Nephron progenitor cell (in vitro differentiated cells): ENCODE measurements at places on chromosomes 4 and X.

- no peaks in the 10 kb centered on the region for H3K36me3 ChIP-seq
- peaks cover 53% of the 10 kb centered on the region for H3K4me1 ChIP-seq
- peaks cover 2% of the 10 kb centered on the region for H3K27me3 ChIP-seq
- H3K4me3 ChIP-seq = no peak overlapping the region
- DNase-seq = no peak
Measured at GRCh38 chrX:134570899-134571298, 87.4 kb downstream of the PLAC1 start.

- peaks cover 3% of the 10 kb centered on the region for H3K27me3 ChIP-seq
- H3K4me1 ChIP-seq = no peaks in the 10 kb centered on the region
- no peak overlapping the region for H3K4me3 ChIP-seq
- H3K27ac ChIP-seq = no peak overlapping the region
- H3K36me3 ChIP-seq = no peaks in the 10 kb centered on the region
Measured at GRCh38 chr4:133711817-133712216, 489.8 kb downstream of the PABPC4L start.

DNA sequence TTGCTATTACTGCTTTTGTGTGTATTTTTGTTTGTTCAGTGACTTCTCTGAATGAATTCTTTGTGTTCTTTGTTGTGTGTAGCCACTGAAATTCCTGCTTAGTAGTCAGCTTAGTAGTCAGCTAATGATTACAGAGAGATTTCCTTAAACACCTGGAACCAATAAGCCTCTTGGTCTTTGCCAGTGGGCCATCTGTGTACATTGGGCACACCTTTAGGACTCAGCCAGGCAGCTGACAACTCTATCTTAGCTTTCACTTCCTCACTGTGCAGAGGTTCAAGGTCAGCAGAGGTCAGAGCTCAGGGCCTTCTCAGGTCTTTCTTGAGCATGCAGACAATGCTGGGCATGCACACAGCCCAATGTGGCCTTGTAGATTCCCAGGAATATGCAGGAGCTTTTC, 59.3 kb downstream of the RWDD4 start:
- H3K4me3 ChIP-seq = no peak overlapping the region
- no peak overlapping the region for H3K27ac ChIP-seq
- peaks cover 13% of the 10 kb centered on the region for H3K27me3 ChIP-seq
- no peaks in the 10 kb centered on the region for H3K36me3 ChIP-seq
- no peak for DNase-seq

DNA sequence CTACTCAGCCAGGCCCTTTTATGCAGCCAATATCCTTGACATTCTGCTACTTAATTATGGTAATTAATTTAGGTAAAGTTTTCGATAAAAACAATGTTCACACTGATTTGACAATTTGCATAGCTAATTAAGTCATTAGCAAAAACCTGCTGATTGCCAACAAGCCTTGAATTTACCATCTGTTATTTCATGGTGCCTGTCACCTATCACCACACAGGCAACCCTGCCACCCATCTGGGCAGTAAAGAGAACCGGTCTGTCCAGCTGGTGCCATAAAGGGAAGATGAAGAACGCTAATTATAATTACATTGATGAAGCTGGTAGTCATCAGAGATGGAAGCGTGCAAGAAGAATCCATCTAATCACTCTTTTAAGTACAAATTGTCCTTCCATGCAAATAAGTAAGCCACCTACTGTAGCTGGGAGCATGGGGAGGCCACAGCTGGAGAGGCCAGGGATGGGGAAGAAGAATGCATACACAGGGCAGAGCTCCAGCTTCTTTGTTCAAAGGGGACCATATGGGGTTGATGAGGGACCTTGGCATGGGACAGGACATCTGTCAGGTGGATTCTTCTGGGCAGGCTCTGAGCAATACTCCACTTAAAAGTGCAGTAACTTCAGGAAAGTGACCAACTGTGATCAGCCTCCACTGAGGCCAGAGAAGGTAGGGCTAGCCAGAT, 277.3 kb upstream of the TAPT1 start:
- H3K36me3 ChIP-seq = peaks cover 49% of the 10 kb centered on the region
- no peaks in the 10 kb centered on the region for H3K27me3 ChIP-seq
- no peaks in the 10 kb centered on the region for H3K4me1 ChIP-seq
- no peak for DNase-seq
- peak overlapping the region; percentile 38 for H3K27ac ChIP-seq

DNA sequence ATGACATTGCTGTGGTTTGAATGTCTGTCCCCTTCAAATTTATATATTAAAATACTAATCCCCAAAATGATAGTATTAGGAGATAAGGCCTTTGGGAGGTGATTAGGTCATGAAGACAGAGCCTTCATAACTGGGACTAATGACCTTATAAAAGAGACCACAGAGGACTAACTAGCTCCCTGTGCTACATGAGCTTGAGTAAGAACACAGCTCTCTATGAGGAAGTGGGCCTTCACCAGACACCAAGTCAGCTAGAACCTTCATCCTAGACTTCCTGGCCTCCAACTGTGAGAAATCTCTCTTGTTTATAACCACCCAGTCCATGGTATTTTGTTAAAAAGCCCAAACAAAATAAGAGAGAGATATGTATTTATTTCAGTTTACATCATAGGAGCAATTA, 242.2 kb upstream of the CTSO start:
- H3K36me3 ChIP-seq = no peaks in the 10 kb centered on the region
- H3K4me3 ChIP-seq = no peak overlapping the region
- no peak overlapping the region for H3K27ac ChIP-seq
- no peak for DNase-seq
- H3K4me1 ChIP-seq = peaks cover 46% of the 10 kb centered on the region

DNA sequence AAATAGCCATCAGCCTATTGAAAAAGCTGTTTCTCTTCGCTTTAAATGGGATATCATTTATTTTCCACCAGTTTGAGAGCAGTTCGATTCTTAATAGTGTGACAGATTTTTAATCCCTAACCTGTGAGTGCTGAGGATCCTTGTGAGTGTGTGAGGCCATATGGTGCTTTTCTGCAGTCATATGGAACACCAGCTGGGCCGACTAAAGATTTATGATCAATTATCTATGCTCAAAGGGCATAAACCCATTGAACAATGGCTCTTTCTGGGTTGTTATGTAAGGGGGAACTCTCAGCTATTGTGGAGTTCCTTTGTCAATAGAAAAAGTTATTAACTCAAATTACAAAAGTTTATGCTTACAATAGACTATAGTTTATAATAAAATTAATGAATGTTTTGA, 1003.6 kb downstream of the FAT4 start:
- H3K27me3 ChIP-seq = no peaks in the 10 kb centered on the region
- H3K4me1 ChIP-seq = no peaks in the 10 kb centered on the region
- no peak overlapping the region for H3K4me3 ChIP-seq
- H3K27ac ChIP-seq = no peak overlapping the region

GRCh38 chr4:123083646-123084045, 161.2 kb upstream of the NUDT6 start:
- H3K36me3 ChIP-seq = peaks cover 66% of the 10 kb centered on the region
- no peak overlapping the region for H3K27ac ChIP-seq
- no peaks in the 10 kb centered on the region for H3K27me3 ChIP-seq
- no peak for DNase-seq
- H3K4me3 ChIP-seq = no peak overlapping the region

- no peak for DNase-seq
- no peak overlapping the region for H3K27ac ChIP-seq
Measured at GRCh38 chr4:75779105-75779757, 54.9 kb downstream of the USO1 start.

DNA sequence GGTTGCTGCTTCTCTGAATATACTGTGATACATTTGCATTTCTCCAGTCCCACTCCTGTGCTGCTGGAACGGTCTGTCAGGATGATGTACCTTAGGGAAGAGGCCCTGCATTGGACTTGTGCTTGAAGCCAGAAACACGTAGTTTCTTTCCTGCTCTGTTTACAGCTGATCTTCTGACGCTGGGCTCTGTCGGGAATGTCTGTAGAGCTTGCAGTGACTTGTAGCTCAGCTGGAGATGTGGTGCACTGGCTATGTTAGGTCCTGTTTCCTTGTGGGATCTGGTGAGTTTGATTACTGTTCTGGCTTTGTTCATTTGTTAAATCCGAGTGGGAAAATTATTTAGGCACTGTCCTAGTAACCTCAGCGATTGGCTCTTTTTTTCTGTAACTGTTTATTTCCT, 137.2 kb upstream of the WDR1 start:
- no peak for DNase-seq
- H3K27ac ChIP-seq = no peak overlapping the region
- peaks cover 41% of the 10 kb centered on the region for H3K27me3 ChIP-seq
- no peaks in the 10 kb centered on the region for H3K36me3 ChIP-seq
- no peak overlapping the region for H3K4me3 ChIP-seq
- H3K4me1 ChIP-seq = no peaks in the 10 kb centered on the region

DNA sequence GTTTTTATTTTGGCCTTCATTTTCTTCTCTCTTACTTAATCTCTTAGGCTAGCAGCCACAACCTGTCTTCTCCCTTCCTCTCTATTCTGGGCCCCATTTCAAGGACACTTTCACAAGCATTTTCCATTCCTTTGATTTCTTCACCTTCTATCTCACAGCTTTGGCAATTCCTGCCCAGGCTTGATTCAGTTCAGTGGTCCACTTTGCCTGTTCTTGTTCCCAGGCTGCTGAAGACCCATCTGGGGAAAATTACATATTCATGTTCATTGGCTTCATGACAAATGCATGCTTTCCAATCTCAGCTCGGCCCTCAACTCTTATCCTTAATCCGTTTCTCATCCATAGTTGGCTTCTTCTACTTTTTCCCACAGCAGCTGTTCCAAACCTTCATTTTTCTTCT, 38.7 kb upstream of the LPAR4 start:
- H3K36me3 ChIP-seq = no peaks in the 10 kb centered on the region
- no peak overlapping the region for H3K4me3 ChIP-seq
- DNase-seq = no peak
- peaks cover 4% of the 10 kb centered on the region for H3K4me1 ChIP-seq
- no peaks in the 10 kb centered on the region for H3K27me3 ChIP-seq

DNA sequence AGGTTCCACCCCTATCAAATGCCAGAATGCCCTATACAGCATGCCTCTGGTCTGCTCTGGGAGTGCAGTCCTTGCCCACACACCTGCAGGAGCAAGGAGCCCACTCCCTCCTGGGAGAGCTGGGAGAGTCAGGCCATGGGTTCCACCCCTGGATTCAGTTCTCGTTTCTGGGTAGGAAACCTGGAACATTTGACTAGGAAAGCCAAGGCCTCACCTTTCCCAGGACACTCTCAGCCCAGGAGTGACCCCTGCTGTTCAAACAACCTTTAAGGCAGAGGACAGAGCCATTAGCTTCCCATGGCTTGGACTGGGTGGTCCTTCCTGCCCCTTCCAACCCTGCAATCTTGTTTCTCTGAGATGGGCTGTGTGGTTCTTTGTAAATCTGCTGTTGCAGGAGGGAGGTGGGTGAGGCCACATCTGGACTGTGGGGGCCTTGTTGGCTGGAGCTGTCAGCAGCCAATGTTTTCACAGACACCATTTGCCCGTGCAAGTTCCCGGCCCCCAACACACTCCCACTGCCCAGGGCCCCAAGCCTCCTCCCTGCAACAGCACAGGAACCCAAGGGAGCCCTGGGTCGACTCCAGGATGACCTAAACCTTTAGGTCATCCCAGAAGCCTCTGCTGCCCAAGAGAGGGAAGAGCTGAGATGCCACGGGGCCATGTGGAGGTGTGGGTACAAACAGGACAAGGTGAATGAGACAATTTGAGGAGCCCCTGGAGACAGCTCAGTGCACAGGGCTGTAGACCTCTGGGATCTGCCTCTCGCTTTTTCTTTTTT, 104.4 kb downstream of the PJA1 start:
- H3K36me3 ChIP-seq = no peaks in the 10 kb centered on the region
- peaks cover 32% of the 10 kb centered on the region for H3K4me1 ChIP-seq
- peak overlapping the region; percentile 57 for H3K27ac ChIP-seq
- DNase-seq = peak; percentile 43

GRCh38 chr4:88659055-88659889, 38.4 kb downstream of the NAP1L5 start:
- DNase-seq = peak; percentile 24
- H3K27me3 ChIP-seq = peaks cover 2% of the 10 kb centered on the region
- no peaks in the 10 kb centered on the region for H3K4me1 ChIP-seq
- no peak overlapping the region for H3K4me3 ChIP-seq

DNA sequence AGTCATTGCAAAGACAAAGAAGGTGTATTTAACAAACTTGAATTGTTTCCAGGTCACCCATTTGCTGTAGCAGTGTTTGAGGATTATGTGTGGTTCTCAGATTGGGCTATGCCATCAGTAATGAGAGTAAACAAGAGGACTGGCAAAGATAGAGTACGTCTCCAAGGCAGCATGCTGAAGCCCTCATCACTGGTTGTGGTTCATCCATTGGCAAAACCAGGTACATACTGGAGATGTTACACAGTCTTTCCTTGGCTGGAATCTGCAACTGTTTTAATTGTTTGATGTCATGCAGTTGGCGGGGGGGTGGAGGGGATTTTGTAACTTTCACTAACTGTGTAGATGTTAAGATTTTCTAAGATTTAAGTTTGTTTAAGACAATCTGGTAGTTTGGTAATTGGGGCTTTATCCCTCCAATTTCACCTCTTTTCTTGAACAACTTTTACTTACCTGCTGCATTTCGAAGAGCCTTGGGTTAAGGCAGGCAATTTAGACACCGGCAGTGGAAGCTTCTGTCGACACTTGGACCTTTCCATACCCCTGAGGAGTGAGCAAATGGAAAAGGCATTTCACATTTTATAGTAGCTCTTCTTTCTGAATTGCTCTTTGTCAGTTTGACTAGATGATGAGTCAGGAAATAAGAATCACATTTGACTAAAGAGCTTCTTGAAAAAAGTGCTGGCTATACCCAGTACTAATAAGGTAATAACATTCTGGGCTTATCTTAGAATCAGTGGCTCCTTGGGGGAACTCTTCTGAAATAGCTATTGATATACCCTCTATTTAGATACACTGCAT, 67.4 kb downstream of the EGF start:
- no peak overlapping the region for H3K27ac ChIP-seq
- no peaks in the 10 kb centered on the region for H3K27me3 ChIP-seq
- no peaks in the 10 kb centered on the region for H3K4me1 ChIP-seq
- DNase-seq = no peak

DNA sequence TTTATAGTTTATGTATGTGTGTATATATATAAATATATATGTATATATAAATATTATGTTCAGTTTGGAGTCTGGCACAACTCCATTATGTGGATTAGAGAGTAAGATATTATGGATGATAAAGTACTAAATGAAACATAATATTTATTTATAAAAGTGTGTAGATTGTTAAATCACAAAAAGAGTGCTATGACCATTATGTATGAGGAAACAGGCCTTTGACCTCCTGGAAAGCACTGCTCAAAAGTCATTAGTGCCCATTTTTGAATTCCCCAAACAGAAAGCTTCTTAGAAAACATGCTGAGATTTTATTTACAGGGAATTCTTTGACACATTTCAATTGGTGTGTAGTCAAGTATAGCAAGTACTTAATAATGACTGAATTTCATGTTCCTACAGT, 391.2 kb downstream of the UNC5C start:
- no peaks in the 10 kb centered on the region for H3K27me3 ChIP-seq
- no peak overlapping the region for H3K27ac ChIP-seq
- no peak for DNase-seq
- H3K36me3 ChIP-seq = peaks cover 6% of the 10 kb centered on the region
- H3K4me3 ChIP-seq = no peak overlapping the region
